ENCODE measurements at places on chromosomes 12 and 14.

DNA sequence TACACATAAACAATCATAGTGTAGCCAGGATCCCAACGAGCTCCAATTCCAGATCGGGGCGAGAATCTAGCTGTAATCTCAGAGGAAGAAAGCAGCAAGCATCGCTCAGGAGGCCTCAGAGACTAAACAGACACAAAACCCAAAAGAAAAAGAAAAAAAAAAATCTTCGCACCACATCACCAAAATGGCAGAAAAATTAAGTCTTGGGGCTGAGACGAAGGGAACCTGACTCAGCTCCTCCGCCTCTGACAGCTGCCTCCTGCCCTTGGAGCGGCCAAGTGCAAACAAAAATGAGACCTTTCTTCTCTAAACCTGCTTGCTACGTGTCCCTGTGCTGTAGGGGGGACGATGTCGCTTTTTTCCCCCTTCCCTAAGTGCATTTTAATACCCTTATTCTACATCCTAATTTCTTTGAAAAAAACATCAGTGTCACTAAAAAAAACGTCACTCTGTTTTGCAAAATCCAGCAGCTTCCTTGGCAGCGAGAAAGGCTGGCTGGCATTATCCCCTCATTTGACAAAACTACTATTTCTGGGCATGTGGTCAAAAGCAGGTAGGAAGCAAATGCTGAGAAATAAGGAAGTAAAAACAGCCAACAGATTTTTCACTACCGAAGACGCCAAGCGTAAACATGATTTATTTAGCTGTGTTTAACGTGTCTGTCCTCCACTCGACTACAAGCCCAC, 30.5 kb downstream of the BCL11B start:
- peak; percentile 43 for ATAC-seq

GRCh38 chr12:115749071-115749841, 528.2 kb downstream of the MED13L start:
- ATAC-seq = no peak

DNA sequence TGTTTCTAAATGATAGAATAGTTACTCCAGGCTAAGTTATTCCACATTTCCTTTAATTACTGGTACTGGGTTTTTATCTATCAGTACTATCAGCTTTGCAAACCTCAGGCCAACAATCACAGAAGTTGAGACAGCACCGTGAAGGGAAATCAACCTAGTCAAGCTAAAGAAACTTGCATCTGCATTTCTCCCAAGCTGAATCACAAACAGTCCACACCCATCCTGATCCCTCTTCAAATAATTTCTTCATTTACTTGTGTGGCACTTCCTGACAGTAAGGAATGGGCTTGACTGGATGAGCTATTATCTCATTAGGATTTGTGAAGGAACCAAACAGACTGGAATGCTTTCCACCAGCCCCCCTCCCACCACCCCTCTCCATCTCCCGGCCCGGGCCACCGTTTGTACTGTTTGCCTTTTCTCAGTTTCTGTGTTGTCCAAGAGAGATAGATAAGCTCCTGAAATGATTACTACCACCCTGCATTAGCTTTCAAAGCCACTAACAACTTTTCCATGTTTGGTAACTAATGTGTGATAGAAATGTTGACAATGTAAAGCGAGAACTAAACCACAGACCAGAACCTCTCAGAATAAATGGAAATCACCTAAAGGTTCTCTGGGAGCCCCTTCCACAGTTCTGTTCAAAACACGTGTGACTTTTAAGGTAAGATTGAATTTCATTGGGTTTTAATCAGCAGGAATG, 236.3 kb downstream of the SLC25A21 start:
- no peak for ATAC-seq

DNA sequence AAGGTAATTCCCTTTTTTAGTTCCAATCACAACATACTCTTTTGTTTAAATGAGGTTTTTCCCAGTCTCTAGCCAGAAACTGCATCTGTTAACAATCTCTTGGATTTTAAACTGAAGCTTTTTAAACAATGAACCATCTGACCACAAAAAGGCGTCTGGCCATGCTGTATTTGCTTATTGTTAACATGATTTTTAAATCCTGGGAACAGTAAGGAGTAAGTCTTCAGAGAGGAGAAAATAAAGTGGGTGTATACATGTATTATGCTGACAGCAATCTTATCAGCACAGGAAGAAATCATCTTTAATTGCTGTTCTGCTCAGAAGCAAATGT, 106.2 kb downstream of the DAAM1 start:
- no peak for ATAC-seq

GRCh38 chr12:130879781-130880389, 8.0 kb downstream of the RAN start:
- peak; percentile 16 for ATAC-seq

GRCh38 chr14:73461478-73462047, 3.2 kb upstream of the NUMB start:
- ATAC-seq = no peak

- ATAC-seq = no peak
Measured at GRCh38 chr14:28830115-28830534, 63.5 kb downstream of the FOXG1 start.

- ATAC-seq = peak; percentile 88
Measured at GRCh38 chr12:10364815-10365622, 24.8 kb downstream of the KLRK1 start.

DNA sequence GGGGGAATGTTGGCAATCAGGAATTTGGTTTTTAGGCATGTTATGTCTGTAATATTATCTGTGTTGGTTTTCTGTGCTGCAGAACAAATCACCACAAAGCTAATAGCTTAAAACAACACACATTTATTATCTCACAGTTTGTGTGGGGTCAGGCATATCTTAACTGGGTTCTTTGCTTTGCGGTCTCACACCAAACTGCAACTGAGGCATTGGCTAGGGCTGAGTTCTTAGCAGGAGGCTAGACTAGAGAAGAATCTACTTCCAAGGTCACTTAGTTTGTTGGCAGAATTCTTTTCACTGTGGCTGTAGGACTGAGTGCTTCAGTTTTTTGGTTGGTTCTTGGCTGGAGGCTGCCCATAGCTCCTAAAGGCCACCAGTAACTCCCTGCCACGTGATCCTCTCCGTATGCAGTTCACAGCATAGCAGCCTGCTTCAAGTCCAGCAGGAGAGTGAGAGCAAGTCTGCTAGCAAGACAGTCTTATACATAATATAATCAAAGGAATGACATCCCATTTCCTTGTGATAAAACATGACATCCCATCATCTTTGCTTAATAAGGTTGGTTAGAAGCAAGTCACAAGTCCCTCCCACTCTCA, 21.6 kb downstream of the ATF1 start:
- ATAC-seq = no peak

DNA sequence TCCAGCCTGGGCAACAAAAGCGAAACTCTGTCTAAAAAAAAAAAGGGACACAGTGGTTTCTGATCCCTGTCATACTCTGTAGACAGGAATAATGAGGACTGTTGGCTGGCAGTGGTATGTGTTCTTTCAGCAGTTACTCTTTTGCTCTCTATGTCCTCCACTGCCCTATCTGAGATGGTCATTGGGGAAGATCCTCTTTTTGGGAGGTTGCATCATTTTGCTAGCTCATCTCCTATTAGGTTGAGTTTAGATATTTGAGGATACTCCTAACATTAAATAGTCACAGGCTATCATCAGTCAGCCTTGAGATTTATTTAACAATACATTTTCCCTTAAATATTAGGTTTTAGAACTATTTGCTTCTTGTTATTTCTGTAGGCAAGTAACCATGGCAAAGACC, 5.9 kb upstream of the CCDC91 start:
- no peak for ATAC-seq

DNA sequence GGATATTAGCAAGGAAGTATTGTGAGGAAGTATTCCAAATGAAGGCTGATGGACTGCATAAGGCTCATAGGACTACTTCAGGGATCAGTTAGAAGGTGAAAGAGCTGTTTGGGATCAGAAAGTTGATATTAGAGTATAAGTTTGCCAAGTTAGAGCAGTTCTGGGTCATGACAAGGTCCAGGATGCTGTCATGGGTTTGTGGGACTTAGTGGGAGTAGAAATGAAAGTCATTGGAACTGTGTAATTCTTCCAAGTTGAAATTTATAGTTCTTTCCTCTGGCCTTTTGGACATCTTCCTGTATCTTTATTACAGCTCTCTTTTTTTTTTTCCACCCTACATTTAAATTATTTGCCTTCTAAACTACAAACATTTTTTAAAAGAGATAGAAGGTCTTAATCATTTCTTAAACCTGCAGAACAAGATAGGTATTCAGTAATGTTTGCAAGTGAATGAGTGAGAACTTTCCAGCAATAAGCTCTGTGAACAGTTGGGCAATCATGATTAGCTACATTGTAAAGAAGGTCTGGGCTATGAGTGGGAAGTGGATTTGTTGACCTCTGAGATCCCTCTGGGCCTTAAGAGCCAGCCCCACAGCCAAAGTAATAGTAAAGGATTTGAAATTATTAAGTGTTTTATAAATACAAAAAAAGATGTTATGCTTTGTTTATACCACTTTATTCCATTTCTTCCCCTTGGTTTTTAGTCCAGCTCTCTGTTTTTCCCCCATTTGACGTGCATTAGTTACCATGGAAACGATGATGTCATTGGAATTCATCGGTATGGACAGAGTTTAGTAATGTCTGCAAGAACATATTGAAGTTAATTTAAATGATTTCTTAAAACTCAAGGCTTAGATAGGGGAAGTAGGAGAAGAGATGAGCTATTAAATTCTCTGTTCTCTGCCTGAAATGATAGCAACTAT, 247.9 kb upstream of the ARHGAP5 start:
- no peak for ATAC-seq

DNA sequence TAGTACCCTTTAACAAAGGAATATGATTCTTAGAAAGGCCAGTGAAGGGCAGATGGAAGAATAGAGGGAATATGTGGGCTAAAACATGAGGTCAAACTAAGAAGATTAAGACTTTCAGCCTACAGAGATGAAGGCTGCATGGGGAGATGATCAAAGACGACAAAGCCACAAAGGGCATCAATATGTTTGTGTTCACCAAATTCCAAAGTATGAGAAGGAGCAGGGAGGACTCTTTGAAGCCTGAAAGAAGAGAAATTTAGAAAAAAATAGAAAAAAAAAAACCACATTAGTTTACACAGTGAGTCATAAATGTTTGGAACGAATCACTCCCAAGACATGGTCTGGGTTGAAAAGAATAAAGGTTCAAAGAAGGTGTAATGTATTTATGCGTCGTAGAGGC, 131.8 kb downstream of the NEDD1 start:
- no peak for ATAC-seq

GRCh38 chr14:18660585-18660922, 59.6 kb downstream of the OR11H12 start:
- ATAC-seq = no peak

DNA sequence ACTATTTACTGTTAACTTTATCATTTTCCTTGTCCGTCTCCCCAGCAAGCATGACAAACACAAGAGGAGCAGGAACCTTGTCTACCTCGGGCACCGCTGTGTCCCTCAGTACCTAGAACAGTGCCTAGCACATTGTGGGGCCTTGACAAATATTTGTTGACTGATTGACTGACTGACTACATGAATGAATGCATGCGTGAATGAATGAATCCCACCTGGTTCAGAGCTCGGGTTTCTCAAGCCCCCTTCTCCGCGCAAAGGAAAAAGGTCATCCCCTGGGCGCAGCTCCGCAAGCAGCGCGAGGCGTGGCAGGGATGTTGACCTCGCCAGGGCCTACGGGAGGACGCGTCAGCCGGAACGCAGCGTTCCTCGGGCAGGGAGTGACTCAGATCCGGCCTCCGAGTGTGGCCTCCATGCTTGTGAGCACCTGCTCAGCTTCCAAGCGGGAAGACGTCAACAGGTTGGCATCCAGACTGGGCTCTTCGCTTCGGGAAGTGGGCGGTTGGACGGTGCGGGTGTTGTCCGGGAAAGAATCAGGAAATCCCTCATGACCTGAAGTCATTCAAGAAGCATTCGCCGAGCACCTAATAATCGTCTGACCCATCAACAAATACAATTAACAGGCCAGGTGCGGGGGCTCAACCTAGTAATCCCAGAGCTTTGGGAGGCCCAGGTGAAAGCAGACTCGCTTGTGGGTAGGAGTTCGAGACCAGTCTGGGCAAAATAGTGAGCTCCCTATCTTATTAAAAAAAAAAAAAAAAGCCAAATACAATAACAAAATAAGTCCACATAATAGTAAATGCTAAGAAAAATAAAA, 13.9 kb upstream of the UBC start:
- peak; percentile 52 for ATAC-seq

GRCh38 chr12:42761086-42761485, 171.5 kb upstream of the PRICKLE1 start:
- ATAC-seq = no peak

DNA sequence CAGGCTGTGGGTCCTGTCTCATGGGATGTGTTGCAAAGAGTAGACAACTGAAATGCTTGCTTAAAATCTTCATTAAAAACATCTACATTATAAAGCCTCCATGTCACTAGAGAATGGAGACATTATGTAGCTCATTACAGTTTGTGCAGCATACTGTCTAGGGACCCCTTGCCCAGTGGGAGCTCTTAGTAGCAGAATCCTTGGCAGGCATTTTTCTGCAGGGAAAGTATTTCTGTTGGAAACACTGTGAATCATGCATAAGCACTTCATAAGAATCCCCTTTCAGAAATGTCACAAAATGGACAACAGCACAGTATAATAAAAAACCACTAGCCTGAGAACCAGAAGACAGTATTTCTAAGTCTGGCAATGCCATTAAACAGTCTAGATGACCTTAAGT, 174.3 kb downstream of the MGAT4C start:
- no peak for ATAC-seq

DNA sequence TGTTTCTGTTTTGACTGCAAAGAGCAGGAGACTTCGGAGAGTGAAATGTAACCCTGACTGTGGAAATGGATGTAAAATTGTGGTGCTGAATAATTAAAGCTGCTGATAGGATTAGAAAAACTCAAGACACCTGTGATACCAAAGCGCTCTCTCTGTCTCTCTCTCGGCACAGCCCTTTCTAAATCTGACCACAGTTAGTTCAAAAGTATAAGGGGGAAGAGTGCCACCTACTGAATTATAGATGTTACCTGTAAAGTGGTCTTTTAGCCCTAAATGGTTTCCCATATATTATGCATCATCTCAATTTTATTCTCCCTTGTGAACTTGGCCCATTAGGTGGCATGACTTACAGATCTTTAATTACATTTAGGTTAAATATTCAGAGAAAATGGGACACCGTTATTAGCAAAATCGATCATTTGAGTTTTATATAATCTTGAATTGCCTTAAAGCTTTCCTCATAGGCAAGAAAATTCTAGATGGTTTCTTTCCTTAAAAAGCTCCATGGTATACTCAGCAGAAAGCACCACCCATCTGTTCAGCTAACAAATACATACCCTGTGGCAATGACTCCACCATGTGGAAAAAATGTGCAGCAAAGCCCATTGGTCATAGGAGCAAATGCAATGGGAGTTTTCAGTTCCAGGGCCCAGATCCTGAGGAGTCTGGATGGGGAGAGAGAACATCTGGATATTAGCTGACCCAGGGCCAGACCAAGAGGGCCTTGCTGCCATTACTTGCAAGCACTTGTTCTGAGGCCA, 18.1 kb downstream of the RFC5 start:
- ATAC-seq = no peak

GRCh38 chr12:120895532-120895931, 8.6 kb downstream of the SPPL3 start:
- no peak for ATAC-seq

DNA sequence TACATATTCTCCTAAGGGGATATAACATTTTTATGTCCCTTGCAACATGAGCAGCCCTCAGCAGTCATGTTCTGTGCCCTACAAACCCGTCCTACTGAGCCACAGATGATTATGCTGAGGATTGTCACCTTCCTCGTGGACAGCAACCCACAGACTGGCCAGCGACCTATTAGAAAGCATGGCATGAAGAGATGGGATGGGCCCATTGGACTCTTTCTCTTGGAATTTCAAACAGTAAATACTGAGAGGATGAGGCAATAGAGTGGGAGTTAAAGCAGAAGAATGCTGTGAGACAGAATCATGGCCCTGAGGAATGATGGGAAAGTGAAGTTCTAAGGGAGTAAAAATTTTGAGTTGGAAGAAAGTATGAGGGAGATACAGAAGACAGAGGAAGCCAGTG, 149.9 kb upstream of the BTG1 start:
- ATAC-seq = no peak
